ENCODE measurements at places on chromosomes 4 and X.
A peak's percentile ranks its signal among the peaks of the same experiment; 100 is the strongest.

DNA sequence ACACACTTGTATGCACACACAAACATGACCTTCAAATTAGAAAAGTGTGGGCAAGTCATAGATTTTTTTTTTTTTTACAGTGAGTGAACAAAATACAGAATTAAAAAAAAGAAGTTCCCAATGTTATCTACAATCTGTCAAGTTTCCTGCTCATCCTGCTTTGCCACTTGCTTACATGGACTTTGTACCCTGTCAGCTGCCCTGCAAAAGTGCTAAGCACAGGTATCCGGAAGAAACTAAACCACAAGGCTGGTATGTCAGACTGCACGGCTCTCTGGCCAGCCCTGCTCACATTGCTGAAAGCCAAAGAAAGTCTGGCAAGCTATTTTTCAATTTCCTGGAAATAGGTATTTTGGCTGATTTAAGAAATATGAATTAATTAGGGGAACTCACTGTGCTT, 38.9 kb upstream of the BCLAF3 start:
- DNase-seq, result peak; percentile 71

DNA sequence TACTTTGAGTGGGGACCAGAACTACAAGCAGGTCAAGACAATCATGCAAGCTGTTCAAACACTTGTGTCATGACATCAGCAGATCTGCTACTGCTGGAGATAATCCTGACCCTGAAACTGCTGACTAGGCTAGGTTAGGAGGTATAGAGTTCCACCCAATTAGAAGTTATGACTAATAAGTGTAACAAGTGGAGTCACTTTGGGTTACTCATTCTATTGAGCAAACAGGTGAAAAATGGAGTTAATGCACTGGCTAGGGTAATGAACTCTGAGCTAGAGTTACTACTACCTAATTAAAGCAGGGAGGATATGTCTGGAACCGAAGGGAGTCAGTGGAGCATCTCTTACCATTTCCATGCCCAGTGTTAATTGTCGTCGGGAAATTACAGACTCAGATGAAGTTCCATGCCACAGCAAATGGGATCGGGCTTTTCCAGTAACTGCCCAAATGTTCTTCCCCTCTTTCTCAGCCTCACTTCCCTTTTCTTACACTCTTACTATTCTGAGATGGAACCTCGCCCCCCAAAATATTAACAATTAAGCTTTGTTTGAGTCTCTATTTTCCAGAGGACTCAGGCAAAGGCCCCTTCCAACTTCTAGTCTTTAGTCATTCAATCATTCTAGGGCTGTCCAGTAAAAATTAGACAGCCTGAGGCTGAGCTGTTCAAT, 19.8 kb upstream of the MANBA start:
- no peak for DNase-seq

GRCh38 chr4:142539796-142540482, 306.2 kb downstream of the INPP4B start:
- DNase-seq, result no peak

DNA sequence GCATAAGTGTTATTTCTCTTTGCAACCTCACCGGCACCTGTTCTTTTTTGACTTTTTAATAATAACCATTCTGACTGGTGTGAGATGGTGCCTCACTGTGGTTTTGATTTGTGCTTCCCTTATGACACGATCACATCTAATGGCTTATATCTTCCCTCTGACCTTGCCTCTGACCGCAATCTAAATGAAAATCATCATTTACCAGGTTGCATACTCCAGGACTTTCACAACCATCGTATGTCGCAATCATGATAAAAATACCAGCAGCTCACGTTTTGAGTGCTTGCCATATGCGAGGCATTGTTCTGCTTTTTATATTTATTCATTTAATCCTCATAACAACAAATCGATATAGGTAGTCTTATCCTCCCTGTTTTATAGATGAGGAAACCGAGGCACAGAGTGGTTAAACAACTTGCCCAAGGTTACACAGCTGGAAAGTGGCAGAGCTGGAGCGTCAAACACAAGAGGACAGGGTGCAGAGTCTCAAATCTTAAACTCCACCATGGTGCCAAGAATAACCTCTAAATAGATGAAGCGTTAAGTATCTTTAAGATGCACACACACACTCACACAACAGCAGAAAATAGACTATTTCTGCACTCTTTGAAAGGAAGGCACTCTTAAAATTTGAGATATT, 102.2 kb downstream of the SEL1L3 start:
- DNase-seq, result no peak

- no peak for DNase-seq
Observed at GRCh38 chrX:40684092-40684491, 36.7 kb upstream of the CXorf38 start.

GRCh38 chr4:38466401-38466800, 197.6 kb upstream of the KLF3 start:
- no peak for DNase-seq

DNA sequence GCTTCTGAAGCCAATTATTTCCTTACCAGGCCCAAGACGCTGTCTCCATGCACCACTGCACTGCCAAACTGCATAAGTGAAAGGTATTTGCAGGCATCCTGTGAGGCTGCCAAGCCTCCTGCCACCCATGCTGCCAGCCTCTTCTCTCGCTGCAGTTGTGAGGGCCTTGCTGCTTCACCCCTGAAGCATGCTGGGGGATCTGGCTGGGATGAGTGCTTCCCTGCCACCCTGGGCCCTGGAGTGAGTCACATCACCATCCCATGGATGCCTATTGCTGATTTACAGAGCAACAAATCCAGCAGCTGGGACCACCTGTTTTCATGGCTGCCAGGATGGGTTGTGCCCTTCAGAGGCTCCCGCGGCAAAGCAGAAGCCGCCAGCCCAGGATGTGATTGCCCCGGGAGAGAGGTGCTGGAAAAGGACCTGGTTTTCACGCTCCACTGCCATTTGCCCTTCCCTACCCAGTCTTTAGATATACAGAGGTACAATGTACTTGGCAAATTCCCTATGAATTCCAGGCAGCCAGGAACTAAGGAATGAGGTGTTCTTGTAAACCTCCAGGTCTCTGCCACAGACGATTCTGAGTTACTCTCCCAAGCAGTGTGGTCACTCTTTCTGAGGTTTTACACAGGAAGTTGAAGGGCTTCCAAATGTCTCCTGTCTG, 41.5 kb upstream of the PTCHD1 start:
- no peak for DNase-seq

DNA sequence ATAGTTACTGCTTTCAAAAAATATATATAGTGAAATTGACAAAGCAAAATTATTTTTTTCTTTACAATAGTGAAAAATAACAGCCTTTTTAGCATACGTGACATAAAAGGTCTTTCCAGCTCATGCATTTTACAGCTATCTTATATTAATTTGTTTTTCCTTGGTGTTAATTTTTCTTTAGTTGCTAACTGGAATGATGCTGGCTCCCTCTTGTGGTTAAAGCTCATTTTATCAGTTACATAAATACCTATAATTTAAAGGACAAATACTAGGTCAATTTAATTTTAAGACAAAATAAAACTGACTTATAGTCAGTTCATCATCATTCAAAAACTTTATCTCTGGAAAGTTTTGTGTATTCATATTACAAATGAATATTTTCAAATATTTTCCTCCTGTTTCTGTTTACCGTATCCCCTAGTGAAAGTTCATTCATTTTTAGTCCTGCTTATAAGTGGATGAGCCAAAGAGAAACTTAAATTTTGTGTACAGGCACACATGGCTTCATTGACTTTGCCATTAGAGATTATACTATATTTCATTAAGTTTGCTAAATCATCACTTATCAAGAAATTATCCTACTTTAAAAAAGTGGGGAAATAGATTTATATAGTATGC, 9.9 kb upstream of the ANAPC4 start:
- DNase-seq, result peak; percentile 41

GRCh38 chrX:70969635-70970481, 39.0 kb upstream of the SLC7A3 start:
- DNase-seq, result peak; percentile 1

- DNase-seq, result peak; percentile 99
Observed at GRCh38 chr4:123649645-123650391, 253.2 kb downstream of the SPRY1 start.

GRCh38 chrX:135345107-135345589, 35.9 kb downstream of the ETDC start:
- peak; percentile 25 for DNase-seq

- no peak for DNase-seq
Observed at GRCh38 chr4:53003959-53004358, 141.8 kb downstream of the RASL11B start.

GRCh38 chr4:20193141-20193936, 58.4 kb upstream of the SLIT2 start:
- no peak for DNase-seq

GRCh38 chrX:21590012-21590776, 67.9 kb downstream of the KLHL34 start:
- no peak for DNase-seq

GRCh38 chr4:72319601-72320021, 249.4 kb downstream of the ADAMTS3 start:
- no peak for DNase-seq

DNA sequence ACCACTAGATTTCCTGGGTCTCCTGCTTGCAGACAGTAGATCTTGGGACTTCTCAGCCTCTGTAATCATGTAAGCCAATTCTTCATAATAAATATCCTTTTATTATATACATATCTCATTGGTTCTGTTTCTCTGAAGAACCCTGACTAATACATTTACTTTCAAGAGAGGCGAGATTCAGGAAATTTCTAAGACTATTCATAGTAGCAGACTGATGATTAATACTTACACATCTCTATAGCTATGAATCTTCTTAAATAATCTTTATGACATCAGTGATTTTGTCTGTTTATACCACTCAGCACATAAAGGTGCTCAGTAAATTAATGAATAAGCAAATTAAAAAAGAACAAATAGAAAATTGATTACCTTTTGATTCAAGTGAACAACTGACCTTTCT, 682.3 kb upstream of the GRID2 start:
- DNase-seq, result no peak

- DNase-seq, result peak; percentile 62
Observed at GRCh38 chrX:17375637-17376430, 834 bp downstream of the NHS start.

DNA sequence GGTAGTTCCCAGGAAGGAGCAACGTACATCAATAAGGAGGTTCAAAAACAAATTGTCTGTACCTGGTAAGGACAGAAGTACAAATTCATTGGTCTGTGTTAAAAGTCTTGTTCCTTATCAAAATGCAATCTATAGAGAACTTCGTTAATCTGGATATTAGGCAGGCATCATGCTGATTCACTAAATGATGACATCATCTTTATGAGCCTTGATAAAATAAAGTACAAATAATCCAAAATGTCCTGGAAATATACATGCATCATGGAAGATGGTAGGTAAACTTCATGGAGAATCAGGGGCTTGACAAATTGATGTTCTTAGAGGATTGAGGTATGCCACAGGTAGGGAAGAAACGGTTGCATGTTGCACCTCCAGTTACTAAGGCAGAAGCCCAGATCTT, 433.9 kb downstream of the TRIML1 start:
- no peak for DNase-seq

GRCh38 chr4:3502941-3503936, 29.0 kb downstream of the LRPAP1 start:
- no peak for DNase-seq

DNA sequence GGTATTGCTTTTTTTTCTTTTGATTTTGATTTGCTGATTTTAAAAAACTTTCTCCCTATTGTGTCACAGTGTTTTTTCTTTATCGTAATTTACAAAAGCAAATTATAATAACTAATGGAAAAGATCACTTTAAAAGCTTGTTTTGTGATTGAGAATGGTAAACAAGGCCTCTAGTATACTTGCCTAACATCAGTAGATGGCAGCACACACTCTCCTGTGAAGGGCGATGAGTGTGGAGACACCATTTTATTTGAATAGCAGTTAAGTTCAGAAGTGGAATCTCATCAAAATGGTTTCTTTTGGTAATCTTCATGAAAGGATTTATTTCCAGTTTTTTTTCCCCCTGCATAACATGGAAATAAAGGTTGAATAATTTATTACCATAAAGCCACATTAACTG, 72.3 kb downstream of the PAK3 start:
- peak; percentile 67 for DNase-seq

- no peak for DNase-seq
Observed at GRCh38 chr4:151238477-151238876, 38.5 kb upstream of the PRSS48 start.

- DNase-seq, result no peak
Observed at GRCh38 chrX:123740006-123740405, 7.2 kb upstream of the THOC2 start.

GRCh38 chr4:3330707-3331106, 37.9 kb downstream of the RGS12 start:
- no peak for DNase-seq

- DNase-seq, result peak; percentile 89
Observed at GRCh38 chrX:40105835-40106675, 8.3 kb upstream of the BCOR start.

DNA sequence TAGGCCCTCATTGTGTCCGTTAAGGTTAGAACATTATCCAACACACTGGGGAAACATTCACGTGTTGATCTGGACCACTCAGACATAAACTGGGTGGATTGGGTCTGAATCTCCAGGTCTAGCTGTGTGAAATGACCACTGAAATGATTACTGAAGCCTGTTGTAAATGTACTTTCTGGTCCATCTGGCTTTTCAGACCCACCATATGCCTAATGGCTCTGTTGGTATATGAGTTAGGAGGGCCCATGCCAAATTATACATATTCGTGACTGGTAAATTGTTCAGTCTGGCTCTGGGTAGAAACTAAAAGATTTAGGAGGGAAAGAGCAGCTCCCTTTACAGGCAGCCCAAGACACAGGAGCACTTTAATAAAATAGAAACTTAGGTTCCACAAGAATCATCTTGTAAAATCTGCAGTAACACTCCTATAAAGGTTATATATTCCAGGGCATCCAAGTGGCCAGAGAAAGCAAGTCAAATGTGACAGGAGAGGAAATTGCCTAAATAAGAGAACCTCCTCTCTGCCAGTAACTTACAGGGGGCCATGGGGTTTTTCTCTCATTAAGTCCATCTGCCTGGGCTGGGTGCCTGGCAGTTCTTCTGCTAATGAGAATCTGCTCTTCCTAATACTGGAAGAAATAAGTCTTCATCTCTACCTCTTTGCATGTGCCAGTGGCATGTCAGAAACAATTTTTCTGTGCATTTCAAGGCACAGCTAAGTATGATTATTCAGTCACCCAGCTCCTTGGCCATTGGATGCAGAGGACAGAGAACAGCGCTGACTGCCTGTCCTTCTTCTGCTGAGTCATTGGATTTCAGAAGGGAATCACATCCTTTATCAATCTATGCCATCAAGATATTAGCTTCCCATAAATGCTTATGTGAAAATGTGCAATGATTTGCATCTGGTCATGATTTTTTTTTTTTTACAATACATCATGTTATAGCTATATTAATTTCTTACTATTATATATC, 112.6 kb downstream of the GLRA2 start:
- DNase-seq, result no peak

GRCh38 chr4:176641237-176641636, 151.5 kb downstream of the VEGFC start:
- no peak for DNase-seq
